Common myeloid progenitor, CD34-positive (primary cell): ENCODE measurements at places on chromosomes 5 and 9.

- DNase-seq: no peak
These were observed 204.3 kb downstream of the CNTLN start for GRCh38 chr9:17339156-17339555.

- DNase-seq: no peak
These were observed 230.6 kb downstream of the FSTL4 start for GRCh38 chr5:133381571-133382365.

DNA sequence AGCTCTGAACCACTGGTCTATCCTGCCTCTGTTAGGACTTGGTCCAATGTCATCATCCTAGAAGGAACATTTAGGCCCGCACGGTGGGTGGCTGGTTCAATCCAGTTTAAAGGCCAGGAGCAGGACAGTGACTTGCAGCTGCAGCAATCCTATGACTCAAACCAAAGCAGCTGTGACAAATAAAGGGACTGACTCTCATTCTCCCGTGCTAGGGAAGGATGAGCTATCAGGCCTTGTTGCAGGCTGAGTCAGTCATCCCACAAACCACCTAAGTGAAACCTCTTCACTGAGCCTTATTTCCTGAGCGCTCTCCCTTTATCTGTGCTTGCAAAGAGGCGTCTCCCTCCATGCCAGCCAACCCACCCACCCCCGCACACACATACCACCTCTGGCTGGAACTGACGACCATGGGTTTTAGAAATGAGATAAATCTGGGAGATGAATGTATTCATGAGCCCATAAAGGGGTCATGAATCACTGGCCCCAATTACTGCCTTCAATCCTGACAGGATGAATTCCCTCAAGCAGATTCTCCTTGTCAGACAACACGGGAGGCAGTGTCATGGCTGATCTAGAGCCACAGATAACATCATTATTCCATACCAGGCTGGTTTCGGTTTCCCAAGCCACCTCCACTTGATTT, 93.4 kb downstream of the KCNIP1 start:
- DNase-seq: no peak

DNA sequence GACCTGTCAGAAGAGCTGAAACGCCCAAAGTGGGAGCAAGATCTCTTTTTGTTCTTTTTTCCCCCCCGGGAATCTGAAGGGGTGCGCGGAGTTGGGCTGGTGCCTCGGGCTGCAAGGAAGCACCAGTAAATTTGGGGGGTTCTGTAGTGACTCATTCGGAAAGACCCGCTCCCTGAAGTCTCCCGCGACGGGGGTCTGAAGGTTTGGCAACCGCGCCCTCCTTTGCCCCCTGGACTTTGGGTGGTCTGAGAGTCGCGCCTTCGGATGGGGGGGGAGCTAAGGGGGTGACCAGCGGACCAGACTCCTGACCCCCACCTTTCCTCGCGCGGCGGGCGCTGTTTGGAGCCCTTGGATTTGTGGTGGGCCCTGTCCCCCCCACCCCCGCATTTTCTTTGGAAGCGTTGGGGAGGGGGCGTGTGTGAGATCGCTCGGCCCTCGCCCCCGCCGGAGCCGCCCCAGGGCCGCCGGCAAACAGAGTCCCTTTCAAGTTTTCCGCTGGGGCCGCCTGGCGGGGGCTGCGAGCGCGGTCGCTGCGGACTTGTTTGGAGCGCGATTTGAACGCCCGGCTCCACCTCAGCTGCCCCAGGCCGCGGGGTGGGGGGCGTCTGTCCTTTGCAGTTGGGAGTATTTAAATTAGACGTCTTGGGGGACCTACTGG, 2.0 kb downstream of the CXXC5 start:
- DNase-seq: peak; percentile 56

- no peak for DNase-seq
These were observed 34.0 kb downstream of the ADAM19 start for GRCh38 chr5:157541447-157542118.

GRCh38 chr9:121399883-121400607, 30.0 kb upstream of the STOM start:
- DNase-seq: peak; percentile 86

DNA sequence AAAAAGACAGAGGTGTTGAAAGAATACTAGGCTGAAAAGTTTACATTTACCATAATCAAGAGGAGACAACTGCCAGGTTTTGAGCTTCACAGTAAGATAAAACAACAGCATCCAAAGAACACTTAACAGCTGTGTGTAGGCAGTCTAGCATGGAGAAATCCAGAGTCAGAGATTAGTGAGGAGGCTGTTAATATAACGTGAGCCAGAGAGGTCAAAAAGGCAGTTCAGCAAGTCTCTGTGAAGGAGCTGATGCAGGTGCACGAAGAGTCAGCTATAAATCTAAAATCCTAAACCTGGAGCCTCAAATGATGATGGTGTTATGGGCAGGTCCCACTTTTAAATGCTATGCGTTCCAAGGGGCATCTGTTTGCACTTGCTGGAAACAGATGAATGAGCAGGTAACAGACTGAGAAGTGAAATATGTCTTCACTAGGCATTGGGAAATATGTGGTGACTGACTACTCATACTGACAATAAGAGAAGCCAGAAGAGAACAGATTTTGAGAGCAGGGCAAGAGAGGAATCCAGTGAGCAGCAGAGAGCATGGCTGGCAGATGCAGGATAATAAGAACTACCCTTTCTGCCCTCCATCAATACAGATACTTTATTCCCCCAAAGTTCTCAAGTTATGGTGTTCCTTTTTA, 8.7 kb downstream of the APTX start:
- no peak for DNase-seq

DNA sequence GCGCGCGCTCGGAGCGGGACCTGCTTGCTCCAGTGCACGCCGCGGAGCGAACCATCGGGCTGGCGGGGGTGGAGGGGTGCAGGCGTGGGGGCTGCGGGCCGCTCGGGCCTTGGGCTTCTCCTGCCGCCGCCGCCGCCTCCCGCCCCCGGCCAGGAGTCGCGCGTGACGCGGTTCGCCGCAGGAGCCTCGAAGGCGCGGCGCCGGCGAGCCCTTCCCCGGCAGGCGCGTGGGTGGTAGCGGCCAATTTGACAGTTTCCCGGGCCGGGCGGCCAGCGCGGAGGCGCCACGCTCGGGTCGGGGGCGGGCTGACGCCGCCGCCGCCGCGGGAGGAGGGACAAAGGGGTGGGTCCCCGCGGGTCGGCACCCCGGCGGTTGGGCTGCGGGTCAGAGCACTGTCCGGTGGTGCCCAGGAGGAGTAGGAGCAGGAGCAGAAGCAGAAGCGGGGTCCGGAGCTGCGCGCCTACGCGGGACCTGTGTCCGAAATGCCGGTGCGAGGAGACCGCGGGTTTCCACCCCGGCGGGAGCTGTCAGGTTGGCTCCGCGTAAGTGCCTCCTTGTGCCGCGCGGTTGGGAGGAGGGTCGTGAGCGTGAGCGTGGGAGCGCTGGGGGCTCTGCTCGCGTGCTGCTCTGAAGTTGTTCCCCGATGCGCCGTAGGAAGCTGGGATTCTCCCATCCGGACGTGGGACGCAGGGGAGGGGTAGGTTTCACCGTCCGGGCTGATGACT, at the start of gene TJP2:
TJP2 (plus strand) TSS at position 387 of the 725 bp plus-strand sequence; CDS start at position 483, 96 bp downstream.
- peak; percentile 61 for DNase-seq

- DNase-seq: peak; percentile 79
These were observed 115.2 kb downstream of the GCNT1 start for GRCh38 chr9:76573905-76574760.

- peak; percentile 70 for DNase-seq
These were observed 75.0 kb downstream of the TNC start for GRCh38 chr9:115042781-115043509.

DNA sequence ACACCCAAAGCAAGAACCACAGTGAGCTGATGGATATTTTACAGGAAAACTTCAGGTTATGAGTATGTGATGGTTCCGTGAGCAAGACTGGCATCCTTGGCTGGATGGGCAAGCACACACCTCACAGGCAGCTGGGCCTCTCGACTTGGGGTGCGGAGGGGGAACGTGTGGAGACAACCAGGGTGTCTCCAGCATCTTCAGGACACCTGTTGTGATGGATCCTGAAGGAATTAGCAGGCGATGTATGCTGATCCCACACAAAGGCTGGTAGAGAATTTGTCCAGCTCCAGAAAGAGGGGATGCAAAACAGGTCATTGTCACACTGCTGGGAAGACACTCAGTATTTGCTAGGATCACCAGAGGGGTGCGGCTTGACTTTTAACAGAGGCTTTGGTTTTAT, 42.7 kb downstream of the SECISBP2 start:
- DNase-seq: no peak

DNA sequence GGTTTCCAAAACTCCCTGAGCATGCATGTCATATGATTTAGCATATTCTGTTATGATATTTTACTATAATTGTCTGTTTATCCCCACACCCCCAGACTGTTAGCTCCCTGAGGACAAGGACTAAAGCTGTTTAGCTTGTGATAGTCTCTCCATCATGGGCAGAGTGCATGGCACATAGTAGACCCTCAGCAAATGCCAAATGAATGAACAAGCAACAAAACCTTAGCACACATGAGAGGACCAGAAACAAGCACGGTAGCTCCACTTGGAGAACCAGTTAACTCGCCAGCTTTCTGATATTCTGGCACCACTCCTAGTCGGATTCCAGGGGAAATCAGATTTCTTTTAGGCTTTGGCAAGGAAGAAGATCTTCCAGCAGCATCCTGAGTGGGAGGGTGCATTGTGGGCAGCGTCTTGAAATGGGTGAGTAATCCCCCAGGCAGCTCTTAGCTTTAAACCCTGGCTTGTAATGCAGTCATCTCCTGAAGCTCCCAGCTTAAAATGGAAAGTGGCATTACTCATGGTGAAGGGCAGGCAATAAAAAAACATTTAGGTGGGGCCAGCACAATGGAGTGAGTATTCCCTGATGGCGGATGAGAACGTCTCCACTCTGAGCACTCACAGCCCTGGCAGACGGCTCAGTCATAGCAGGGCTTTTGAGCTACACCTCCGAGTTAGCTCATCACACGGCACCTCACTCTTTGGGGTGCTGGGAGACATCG, 41.1 kb downstream of the FGF1 start:
- no peak for DNase-seq
